Epithelial cell of prostate (primary cell): ENCODE measurements at places on chromosomes 1 and 21.

- DNase-seq: no peak
Observed at GRCh38 chr1:212261361-212261929, 23.8 kb upstream of the PPP2R5A start.

GRCh38 chr1:112998592-112999235 lies 42.7 kb upstream of the SLC16A1 start:
- DNase-seq: peak; percentile 50

DNA sequence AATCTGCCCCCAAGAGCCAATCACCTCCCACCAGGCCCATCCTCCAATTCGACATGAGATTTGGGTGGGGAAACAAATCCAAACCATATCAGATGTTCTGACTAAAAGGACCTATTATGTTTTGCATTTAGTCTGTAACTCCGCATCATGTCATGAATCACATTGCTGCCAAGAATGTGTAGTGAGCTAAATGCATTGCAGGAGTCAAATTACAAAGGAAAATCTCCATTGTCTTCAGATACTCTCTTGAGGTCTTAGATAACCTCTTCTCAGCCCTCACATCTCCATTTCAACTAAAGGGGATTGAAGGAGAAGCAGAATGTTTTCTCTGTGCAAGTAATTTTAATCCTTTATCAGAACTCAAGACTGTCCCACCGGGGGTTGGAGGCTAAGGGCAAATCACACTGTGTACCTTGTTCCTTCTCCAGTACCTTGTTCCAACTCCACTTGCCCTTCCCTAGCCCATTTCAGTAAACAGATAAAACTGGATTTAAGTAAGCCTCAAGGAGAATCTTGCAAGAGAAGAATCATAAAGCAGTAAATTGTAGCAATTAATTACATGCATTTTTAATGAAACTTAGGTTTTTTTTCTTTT lies 34.1 kb downstream of the EXTL2 start:
- DNase-seq: no peak

DNA sequence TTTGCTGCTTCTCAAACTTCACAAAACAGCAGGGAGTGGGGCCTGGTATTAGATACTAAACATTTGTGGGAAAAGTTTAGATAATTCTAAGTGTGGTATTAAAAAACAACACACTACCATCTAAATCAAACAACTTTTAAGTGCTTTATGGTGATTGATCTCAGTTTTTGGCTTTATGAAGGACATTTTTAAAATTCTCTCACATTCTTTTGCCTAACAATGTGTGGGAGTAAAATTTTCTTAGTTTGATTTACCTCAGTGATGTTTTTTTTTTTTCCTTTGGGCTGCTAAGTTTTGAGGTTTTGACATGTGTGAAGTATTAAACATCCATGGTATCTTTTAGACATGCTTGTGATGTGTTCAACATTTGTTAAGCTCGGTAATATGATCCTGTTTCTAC lies 116.2 kb downstream of the DISP1 start:
- DNase-seq: no peak

DNA sequence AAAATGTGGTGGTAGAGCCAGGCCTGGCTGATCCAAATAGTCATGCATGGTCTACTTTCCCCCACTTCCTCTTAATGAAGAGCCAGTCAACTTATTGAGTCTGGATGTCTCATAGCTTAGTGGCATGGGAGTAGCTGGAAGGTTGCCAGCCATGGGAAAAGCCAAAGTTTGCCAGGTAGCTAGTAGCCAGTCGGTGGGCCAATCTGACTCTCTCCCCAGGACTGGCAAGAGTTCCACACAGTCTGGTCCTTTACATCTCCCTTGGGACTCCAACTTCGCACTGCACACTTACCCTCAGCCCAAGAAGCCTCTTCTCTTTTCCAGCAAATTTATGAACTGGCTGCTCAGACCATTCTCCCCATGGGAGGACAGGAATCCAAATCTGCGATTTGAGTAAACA lies 8.3 kb downstream of the WARS2 start:
- DNase-seq: no peak

DNA sequence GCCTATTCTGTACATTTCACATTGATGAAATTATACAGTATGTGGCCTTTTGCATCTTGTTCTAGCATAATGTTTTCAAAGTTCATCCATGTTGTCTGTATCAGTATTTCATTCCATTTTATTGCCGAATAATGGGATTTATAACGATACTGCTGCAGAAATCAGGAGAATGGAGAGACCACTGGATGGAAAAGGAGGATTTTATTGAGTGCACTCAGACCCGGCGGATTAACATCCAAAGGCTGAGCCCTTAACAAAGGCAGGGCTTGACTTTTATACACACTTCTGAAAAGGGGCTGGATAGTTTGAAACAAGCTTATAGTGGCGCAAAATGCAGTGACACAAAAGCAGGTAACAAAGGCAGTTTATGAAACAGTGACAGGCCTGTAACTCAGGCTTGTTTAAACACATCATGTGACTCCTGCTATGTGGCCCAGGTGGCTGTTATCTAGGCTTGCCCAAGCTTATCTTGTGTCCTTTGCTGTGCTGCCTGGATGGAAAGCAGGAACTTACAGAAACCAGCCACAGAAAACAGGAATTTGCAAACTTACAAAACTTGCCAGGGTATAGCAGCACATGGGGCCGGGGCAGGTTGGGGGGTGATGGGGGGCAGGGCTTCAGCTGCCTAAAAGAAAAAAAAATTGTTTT lies 32.8 kb upstream of the KCNJ15 start:
- DNase-seq: no peak

GRCh38 chr1:31745096-31745945 lies 18.8 kb downstream of the ADGRB2 start:
- no peak for DNase-seq

DNA sequence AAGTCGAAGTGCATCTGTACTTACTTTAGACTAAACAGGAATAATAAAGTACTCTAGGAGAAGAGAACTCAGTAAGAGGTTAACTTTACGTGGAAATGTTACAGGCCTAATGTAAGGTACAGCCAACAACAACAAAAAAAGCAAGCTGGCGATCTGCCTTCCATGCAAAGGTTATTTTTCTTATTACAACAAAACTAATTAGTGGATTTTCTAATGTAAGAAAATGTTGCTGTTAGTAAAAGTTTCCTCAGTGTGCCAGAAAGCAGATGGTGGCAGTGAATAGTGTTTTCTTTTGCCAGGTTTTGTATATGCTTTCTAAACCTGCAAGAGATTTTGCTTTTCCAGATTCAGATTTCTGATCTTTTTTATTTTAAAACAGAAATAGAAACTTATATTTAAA lies 179.2 kb downstream of the NFIA start:
- no peak for DNase-seq

DNA sequence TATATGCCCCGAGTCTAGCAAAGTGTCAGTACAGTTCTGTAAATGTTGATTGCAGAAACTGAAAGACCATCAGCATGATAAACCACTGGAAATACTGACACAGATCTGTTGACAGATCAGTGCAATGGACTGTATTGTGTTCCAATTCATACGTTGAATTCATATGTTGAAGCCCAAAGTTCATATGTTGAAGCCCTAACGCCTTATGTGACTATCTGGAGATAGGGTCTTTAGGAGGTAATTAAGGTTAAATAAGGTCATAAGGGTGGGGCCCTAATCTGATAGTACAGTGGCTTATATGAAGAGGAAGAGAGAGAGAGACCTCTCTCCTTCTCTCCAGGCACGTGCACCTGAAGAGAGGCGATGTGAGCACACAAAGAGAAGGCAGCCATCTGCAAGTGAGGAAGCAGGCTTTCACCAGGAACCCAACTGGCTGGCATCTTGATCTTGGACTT lies 144.7 kb downstream of the MRPL39 start:
- no peak for DNase-seq

- DNase-seq: no peak
Observed at GRCh38 chr1:201690528-201690927, 138.4 kb upstream of the IPO9 start.

GRCh38 chr1:247430434-247430833 lies 14.5 kb downstream of the NLRP3 start:
- DNase-seq: no peak

DNA sequence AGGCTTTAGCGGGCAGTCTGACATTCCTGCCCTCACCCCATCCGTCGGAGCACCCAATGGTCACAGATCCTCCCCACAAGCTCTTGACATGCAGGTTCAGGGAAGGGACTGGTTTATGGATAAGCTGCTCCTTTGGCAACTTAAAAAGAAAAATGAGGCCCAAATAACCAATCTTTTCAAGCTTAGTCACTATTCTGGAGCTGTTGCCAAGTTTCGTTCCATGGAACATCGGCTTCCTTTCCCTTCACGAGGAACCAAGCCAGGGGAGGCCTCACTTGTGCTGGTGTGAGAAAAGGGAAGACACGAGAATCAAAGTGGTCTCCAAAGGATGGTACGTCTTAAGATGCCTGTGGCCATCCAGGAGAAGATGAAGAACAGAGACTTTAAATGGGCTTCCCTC lies 46.1 kb upstream of the LPAR3 start:
- no peak for DNase-seq

DNA sequence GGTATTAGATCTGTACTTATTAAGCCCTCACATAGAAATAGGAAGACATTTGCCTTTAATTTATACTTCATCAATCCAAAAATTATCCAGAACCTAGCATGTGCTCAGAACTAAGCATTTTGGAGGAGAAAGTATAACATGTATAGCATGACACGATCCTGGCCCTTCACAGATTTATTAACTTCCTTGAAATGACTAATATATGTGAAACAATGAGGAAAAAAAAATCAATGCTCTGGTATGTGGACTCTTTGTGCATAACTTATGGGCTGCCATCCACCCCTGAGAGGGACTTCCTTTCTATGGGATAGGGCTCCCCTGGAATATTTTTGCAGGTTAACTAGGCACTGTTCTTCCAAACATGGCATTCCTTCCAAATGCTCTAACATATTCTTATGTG lies 36.6 kb downstream of the CCDC185 start:
- DNase-seq: peak; percentile 24

DNA sequence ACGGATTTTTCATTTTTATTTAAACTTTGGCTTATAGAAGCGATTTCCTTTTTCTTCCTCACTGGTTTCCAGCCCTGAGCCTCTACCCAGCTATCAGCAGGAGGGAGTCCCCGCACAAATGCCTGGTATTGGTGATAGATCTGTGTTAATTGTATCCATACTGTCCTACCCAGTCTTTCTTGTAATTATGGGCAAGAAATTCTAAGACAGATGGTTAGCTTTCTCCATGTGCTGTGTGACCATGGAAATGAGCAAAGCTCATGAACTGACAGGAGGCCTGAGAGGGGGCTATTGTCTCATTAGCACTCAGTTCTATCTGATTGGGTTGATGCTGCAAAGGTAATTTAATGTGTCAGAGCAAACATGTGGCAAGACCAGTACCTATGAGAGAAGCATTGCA lies 108.1 kb upstream of the IVNS1ABP start:
- no peak for DNase-seq

DNA sequence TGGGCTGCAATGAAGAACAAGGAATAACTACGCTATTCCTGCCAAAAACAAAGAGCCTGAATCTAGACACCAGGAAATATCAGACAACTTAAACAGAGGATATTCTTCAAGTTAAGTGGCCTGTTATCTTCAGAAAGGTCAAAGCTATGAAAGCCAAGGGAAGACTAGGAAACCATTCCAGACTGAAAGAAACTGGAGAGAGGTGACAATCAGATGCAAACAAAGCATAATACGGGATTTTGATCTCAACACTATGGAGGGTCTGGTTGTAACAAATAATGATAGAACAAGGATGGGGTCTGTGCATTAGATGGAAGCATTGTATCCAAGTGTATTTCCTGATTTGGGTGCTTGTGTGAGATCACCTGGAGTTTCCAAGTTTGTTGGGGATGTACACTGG lies 2.7 kb downstream of the EPRS1 start:
- no peak for DNase-seq

GRCh38 chr1:175005085-175005783 lies 5.5 kb downstream of the CACYBP start:
- no peak for DNase-seq
